ENCODE measurements at places on chromosomes 11 and 22. TPM values are rescaled to one million over a fixed set of nuclear protein-coding genes. Genes with fewer than 3 reads are reported as not detected.

The MCHR1 gene
- total RNA-seq = not detected

The POU2AF2 gene
- total RNA-seq = not detected

The OR10V1 gene
- not detected for total RNA-seq

The OR10D3 gene
- total RNA-seq = not detected

The SMTNL1 gene
- total RNA-seq = not detected

The FOSL1 gene
- 111 TPM for total RNA-seq

The GAL3ST3 gene
- not detected for total RNA-seq

The HARBI1 gene
- total RNA-seq = 7.7 TPM

The IL18 gene
- total RNA-seq = 103 TPM

The OR8H3 gene
- not detected for total RNA-seq

The NRIP3 gene
- 0.83 TPM for total RNA-seq

The PKP3 gene
- 38.3 TPM for total RNA-seq

The SCN3B gene
- total RNA-seq = 0.14 TPM

The MIAT gene
- total RNA-seq = 0.25 TPM

The SLC17A6 gene
- not detected for total RNA-seq

The MMP12 gene
- 0.06 TPM for total RNA-seq

The SLC43A3 gene
- total RNA-seq = 0.82 TPM

The CLTCL1 gene
- 5.0 TPM for total RNA-seq

The CABP4 gene
- not detected for total RNA-seq

The UBQLNL gene
- not detected for total RNA-seq

The OR4A5 gene
- not detected for total RNA-seq

The RASD2 gene
- total RNA-seq = 0.84 TPM

The MAJIN gene
- not detected for total RNA-seq

The DMC1 gene
- total RNA-seq = 2.8 TPM

The PGA5 gene
- total RNA-seq = not detected

The ZFP91 gene
- 48.4 TPM for total RNA-seq

The MLC1 gene
- total RNA-seq = not detected

The DGAT2 gene
- total RNA-seq = 2.1 TPM

The SOX10 gene
- total RNA-seq = not detected

The OR8G1 gene
- not detected for total RNA-seq

The VSIG10L2 gene
- total RNA-seq = not detected

The IL17REL gene
- total RNA-seq = 0.05 TPM

The SPDYC gene
- total RNA-seq = not detected

The MFRP gene
- not detected for total RNA-seq

The MS4A6E gene
- total RNA-seq = not detected

The TNNI2 gene
- 0.36 TPM for total RNA-seq

The SYT9 gene
- 0.18 TPM for total RNA-seq

The IGLL5 gene
- not detected for total RNA-seq

The ADORA2A gene
- total RNA-seq = 1.2 TPM

The KRTAP5-1 gene
- total RNA-seq = not detected

The CARD10 gene
- total RNA-seq = 30.6 TPM

The CRYBA4 gene
- total RNA-seq = not detected

The GRIK4 gene
- not detected for total RNA-seq

The APOL4 gene
- 0.03 TPM for total RNA-seq

The EXPH5 gene
- 0.05 TPM for total RNA-seq

The ZNF214 gene
- total RNA-seq = 0.81 TPM

The YPEL1 gene
- 0.46 TPM for total RNA-seq

The C11orf16 gene
- not detected for total RNA-seq

The PARVG gene
- total RNA-seq = 0.09 TPM

The FAM168A gene
- total RNA-seq = 15.5 TPM

The PICK1 gene
- 10.4 TPM for total RNA-seq

The OR56A1 gene
- not detected for total RNA-seq

The OR4A16 gene
- not detected for total RNA-seq

The OR5A1 gene
- not detected for total RNA-seq

The WNT7B gene
- total RNA-seq = 60.1 TPM

The GPR152 gene
- 0.07 TPM for total RNA-seq

The PAMR1 gene
- total RNA-seq = 0.03 TPM

Measured in A549 treated with Hydrocortisone at 1 μM for 4 hours (cell line).